Naive thymus-derived CD8-positive, alpha-beta T cell (primary cell): ENCODE measurements at places on chromosomes 7 and 10. TPM values are rescaled to one million over a fixed set of nuclear protein-coding genes. Genes with fewer than 3 reads are reported as not detected.

GRCh38 chr10:24616536-24616935 is 107.2 kb downstream of the ARHGAP21 start:
- DNase-seq, result no peak

- DNase-seq, result no peak
Measured at GRCh38 chr10:7300384-7300971, 110.4 kb downstream of the SFMBT2 start.

GRCh38 chr7:117230276-117231046 is 92.4 kb downstream of the WNT2 start:
- no peak for DNase-seq

DNA sequence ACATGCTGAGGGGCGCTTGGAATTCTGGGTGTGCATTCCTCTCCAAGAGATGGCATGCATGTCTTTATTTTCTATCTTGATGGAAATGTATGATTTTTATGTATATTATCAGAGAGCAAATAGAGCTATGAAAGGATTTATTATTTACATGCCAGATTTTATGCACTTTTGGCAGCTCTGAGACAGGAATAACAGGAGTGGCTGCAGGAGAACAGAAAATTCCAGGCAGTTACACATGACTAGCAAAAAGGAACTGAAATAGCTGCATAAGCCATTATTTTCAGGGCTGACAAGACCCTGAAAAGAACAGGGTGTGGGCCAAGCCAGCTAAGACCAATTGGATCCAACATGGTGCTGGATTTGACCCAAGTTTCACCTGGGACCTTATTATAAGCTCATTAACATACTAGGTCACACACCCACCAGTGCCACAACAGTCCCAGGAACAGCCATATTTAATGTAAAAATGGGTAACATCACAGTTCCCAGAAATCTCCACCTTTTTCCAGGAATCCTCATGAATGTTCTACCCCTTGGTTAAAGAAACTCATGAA is 43.2 kb upstream of the ACSL5 start:
- no peak for DNase-seq

DNA sequence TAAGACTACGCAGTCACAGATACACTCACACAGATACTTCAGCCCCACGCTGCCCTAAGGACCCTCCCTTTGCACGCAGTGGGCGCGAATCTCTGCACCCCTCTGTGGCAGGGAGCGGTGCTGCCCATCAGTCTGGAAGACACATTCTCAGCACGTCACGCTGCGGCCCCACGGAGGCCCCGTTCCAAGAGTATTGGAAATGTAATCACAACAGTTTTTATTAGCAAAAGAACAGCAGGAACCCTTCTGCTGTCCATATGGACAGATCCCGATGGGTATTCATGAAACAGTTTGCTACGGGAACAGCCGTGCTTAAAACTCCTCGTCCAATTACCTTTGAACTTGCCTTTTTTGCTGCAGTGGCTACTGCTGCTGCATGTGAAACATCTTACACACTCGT is 131.0 kb downstream of the RPS24 start:
- DNase-seq, result no peak

Gene ADRB1
- 0.08 TPM for polyA plus RNA-seq

Gene OIT3
- polyA plus RNA-seq, result not detected

- no peak for DNase-seq
Measured at GRCh38 chr7:17988141-17988540, 39.5 kb downstream of the PRPS1L1 start.

DNA sequence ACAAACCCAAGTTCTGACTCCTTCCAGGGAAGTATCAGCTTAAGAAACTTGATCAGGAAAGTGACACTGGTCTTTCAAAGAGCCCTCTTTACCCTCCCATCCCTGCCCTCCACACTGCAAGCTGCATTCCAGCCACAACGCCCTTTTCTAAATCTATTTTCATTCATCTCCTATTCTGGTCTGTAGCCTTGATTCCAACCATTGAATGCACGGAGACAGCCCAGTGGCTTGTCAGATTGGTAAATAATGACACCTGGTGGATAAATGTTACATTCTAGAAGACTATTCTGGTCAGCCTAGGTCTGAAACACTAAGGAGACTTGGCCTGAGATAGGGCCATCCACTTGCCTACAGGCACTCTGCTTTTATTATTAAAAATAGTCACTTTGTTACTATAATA is 20.9 kb downstream of the MORN4 start:
- DNase-seq, result no peak

DNA sequence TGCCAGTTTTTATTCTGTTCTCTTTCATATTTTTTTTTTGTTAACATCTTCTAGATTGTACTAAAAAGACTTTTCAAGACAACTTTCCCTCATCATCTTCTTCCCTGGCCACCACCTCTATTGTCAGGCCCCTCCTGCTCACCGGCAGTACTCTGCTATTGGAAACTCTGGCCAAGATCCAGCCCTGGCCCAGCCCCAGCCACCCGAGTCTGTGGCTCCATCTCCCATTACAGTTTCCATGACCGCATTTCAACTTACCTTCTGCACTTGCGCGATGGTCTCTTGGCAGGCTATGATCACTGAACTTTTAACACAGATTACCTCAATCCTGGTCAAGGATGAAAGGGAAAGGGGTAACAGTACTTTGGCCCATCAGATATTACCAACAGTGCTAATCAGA is 137.7 kb upstream of the POM121L12 start:
- DNase-seq, result no peak

DNA sequence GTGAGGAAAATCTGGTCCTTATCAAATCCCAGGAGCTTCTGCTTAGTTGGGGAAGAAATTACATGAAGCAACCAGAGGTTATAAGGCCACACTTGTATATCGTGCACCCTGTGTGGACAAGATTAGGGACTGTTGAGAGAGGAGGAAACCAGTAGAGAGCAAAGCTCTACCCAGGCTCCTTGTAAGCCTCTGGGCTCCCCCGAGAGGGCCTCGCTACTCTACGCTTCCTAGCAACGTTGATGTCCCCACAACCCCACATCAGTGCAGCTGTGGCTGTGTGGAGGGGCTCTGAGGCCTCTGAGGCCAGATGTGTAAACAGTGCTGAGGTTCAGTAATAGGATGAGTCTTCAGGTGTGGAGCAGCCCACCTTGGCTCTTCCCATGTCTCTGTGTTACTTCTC is 16.0 kb downstream of the HIF1AN start:
- no peak for DNase-seq

DNA sequence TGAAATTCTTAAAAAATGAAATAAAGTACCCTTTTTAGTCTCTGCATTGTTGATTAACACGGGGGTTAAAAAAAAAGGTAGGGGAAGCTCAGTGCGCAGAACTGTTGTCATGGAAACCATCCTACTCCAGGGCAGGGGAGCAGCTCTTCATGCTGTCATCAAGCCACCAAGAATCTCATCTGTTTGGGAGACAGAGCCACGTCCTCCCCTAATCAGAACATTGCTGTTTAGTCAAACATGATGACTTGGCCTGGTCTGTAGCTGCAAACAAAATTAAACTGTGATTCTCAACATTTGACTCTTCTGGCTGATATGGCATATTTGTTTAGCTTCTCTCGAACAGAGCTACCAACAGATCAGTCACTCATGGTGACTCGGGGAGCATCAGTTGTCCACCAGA is 254.4 kb upstream of the KLF14 start:
- no peak for DNase-seq

Gene AMPH
- polyA plus RNA-seq, result not detected

Gene ADGRA1
- polyA plus RNA-seq, result not detected

DNA sequence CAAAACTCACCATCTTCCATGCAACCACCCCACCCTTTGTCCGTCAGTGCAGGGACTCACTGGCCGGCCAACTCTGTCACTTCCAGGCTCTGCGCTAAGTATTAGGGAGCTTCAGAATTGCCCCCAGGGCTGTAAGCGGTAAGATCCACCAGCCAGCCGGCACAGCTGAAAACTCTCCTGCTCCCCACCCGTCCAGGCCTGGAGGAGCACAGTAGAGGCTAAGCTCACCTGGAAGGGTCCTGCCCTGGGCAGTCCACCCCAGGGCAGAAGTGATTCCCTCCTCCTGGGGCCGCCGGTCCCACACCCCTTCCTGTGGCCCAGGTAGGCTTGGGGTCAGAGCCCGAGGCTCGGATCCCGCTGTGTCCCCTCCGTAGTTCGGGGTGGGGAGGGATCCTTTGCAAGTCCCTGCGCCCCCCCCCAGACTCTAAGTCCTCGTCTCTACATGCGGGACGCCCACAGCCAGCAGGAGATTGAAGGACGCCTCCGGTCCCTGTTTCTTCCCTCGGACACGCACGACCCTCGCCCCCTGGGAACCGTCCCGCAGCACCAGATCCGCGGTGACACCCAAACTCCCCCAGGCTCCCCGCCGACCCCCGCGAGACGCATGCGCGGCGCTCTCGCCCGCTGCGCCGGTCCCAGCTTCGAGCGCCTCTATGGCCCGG is 138.9 kb downstream of the ARHGAP22 start:
- DNase-seq, result no peak

GRCh38 chr7:17545348-17545747 is 246.9 kb downstream of the AHR start:
- no peak for DNase-seq

DNA sequence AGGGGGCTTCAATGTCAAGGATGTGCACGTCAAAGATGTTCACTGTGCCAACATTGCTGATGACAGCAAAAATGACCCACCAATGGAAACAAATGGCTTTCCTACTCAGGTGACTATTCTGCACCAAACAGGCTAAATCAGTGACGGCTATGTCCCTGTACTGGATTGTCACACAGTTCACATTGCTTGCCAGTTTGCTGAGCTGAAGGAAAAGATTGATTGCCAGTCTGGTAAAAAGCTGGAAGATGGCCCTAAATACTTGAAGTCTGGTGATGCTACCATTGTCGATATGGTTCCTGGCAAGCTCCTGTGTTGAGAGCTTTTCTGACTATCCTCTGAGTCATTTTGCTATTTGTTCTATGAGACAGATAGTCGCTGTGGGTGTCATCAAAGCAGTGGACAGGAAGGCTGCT is 202.2 kb upstream of the ETV1 start:
- no peak for DNase-seq

- DNase-seq, result no peak
Measured at GRCh38 chr10:120392671-120393079, 64.4 kb upstream of the PLPP4 start.

GRCh38 chr7:91517201-91517785 is 253.1 kb downstream of the FZD1 start:
- DNase-seq, result no peak
